Neural crest cell (in vitro differentiated cells): ENCODE measurements at places on chromosomes 7 and 10. TPM values are rescaled to one million over a fixed set of nuclear protein-coding genes. Genes with fewer than 3 reads are reported as not detected.

UFSP1 gene
- total RNA-seq, result 4.4 and 4.6 TPM in 2 replicates

DNA sequence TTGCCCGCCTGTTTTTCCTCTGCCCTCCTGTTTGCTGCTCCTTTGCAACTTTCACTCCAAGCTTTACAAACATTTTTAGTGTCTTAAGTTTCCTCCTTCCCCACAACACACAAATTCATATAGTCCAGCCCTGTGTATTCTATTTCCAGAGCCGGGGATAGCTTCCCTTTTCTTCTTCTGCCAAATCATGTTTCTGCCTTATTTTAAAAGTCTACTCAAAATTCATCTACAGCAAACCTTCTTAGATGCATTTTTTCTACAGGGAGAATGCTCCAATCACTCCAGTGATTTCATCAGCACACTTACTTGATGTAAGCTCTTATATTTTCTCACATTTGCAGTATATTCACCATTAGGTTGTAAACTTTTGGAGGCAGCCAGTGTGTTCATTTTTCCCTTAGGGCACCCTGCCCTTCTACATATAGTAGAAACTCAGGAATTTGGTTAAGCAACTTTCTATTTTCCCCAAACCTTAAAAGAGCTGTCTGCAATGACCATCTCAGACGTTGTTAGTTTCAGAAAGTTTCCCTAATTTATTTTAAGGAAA lies 12.4 kb upstream of the ACTA2 start:
- no peak for DNase-seq

DNA sequence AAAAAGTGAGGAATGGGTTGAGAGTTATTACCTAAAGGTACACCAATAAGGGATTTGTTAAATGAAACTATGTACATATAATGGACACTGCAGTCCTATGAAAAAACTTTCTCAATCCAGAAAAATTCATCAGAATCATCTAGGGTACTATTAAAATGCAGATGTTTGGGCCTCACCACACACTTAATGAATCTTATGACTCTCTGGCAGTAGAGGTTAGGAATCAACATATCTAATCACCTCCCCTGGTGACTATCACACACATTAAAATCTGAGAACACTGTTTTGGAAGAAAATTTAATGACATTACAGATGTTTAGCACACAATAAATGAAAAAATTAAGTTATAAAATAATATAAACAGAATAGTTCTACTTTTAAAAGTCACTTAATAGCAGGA lies 32.1 kb downstream of the BAZ1B start:
- no peak for DNase-seq

TMEM270 gene
- not detected in 2 replicates for total RNA-seq

- peak; percentile 44 for DNase-seq
These were observed at the start of gene TMEM178B for GRCh38 chr7:141073641-141074161. TSS of gene TMEM178B (plus strand) at chr7:141074064.

UNCX gene
- 2.4 and 2.7 TPM in 2 replicates for total RNA-seq

DNA sequence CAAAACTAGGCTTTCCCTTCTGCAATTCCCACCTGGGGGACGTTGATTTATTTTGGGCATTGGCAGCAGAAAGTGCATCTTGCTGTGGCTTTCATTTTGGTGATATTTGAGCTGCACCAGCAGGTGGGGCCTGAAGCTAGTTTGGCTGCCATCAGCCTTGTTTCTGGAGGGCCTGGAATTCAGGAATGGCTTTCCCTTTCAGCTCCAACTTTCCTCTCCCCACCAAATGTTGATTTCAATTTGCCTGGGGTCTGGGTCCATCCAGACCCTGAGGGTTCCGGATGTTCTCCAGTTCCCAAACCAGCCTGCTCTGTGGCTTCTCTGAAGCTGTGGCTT lies 640.4 kb downstream of the TYW1 start:
- no peak for DNase-seq

NPFFR1 gene
- not detected in 2 replicates for total RNA-seq

DNA sequence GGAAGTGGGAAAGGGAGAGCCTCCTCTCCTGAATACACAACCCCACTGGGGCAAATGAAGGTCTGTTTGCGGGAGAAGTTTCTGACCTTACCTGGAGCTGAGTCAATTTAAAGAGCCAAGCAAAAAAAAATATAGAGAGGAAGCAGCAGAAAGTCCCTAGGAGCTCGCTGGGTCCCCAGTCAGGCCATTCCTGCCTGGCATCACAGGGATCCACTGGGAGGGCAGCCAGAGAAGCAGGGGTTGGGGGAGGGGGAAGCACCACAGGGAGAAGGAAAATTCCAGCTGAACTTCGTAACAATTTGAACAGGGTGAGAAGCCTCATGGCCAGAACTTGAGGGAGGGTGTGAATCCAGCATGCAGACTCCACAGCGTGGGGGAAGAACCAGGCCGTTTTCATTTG lies 298.7 kb downstream of the LRRTM3 start:
- no peak for DNase-seq

DNA sequence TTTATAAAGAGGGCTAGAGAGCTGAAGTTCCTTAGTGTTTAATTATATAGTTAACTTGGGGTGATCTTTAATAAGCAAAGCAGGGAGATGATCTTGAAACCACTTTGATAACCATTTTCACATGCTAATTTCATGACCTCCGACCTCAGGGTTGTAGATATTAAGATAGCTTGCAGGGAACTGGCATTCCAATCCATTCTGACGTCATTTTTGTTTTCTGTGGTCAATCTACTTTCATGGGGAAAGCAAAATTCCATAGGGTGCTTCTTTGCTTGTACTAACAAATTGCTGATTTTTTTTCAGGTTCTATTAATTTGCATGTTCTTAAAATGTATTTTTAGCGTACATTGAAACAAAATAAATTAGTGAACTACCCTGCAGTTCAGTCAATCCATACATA lies 139.3 kb downstream of the CDCA7L start:
- DNase-seq, result no peak

- no peak for DNase-seq
These were observed 45.9 kb upstream of the PAPSS2 start for GRCh38 chr10:87613751-87614150.

- DNase-seq, result no peak
These were observed 759.6 kb downstream of the NXPH1 start for GRCh38 chr7:9192969-9193368.

HABP2 gene
- total RNA-seq, result not detected in 2 replicates

GRCh38 chr10:112304267-112304859 lies 21.2 kb downstream of the TECTB start:
- DNase-seq, result no peak

DNA sequence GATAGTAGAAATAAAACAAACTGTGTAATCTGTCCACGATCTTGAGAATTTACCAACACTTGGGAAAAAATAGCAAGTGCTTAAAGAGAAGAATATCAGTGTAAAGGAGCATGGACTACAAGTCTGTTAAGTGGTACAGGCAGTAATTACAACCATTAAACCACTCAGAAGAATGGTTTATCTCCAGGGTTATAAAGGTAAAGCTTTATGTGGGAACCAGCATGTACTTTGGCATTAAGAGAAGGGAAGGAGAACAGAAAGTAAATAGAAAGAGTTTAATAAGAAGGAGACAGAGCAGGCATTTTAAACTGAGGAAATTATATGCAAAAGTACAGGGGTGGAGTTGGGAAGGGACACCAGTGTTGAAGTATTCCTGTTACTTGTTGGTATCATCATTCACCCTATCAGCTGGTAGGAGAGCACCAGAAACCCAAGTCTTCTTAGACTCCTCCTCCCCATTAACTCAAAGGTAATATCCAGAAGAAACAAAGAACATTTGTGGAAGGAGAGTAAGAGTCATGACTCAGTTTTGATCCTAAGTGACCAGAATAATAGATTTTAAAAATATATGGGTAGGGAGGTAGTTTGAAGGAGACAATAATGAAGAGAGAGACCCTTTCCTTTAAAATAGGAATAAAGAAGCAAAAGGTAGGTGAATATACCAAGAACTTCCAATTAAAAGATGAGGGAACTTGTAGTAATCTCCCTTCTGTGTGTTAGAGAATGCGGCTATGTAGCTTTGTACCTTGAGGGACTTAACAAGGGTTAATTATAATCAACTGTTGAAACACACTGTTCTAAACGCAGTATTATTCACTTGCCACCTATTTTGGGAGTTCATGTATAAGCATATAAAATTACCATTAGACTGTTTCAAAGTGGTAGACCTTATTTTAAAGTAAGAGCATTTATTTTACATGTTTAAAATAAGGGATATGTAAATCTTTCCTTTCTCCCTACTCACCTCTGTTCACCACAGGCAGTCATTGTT lies 92.1 kb upstream of the STRIP2 start:
- no peak for DNase-seq

- DNase-seq, result no peak
These were observed 11.8 kb downstream of the MDFIC start for GRCh38 chr7:114933658-114934057.

- no peak for DNase-seq
These were observed 38.2 kb downstream of the GBF1 start for GRCh38 chr10:102283488-102283887.

ITGA8 gene
- 0.27 and 0.37 TPM in 2 replicates for total RNA-seq

GRCh38 chr10:132975831-132976682 lies 33.7 kb upstream of the CFAP46 start:
- DNase-seq, result no peak

CNNM1 gene
- 1.6 and 2.0 TPM in 2 replicates for total RNA-seq

- no peak for DNase-seq
These were observed 26.9 kb downstream of the MYPN start for GRCh38 chr10:68135922-68136792.

GRCh38 chr10:80649183-80649582 lies 111.5 kb downstream of the SH2D4B start:
- no peak for DNase-seq

OR2A12 gene
- total RNA-seq, result not detected in 2 replicates

SSBP1 gene
- total RNA-seq, result 159 and 163 TPM in 2 replicates

GRCh38 chr7:73606801-73607691 lies 17.3 kb downstream of the MLXIPL start:
- peak; percentile 89 for DNase-seq

DNA sequence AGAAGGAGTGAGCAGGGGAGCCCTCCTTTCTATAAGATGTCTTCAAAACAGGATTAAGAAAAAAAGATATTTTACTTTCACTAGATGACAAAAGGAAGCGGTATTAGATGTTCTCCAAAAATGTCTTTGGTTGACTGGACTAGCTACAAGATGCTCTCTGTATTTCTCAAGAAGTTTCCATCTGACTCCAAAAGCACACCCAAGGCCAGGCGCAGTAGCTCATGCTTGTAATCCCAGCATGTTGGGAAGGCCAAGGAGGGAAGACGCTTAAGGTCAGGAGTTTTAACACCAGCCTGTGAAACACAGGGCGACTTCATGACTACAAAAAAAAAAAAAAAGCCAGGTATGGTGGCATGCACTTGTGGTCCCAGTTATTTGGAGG lies 84.5 kb downstream of the PIP4K2A start:
- no peak for DNase-seq

- DNase-seq, result no peak
These were observed 60.8 kb upstream of the HECTD2 start for GRCh38 chr10:91349381-91349780.

DNA sequence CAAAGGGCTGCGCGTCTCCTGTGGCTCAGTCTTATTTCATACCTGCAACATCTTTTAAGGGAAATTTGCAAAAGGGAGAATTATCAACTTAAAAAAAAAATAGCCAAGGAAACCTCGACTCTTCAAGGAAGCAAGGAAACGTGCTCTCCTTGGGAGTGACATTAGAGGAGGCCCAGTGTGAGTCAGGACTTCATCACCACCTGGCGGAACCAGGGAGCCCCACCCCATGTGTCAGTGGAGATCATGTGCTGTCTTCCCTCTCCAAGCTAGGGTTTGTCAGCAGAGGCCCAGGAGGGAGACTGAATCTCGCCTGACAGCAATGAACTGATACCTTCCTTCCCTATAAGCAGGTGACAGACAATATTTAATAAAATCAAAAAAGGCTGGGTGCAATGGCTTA lies 28.9 kb downstream of the POR start:
- DNase-seq, result no peak

GRCh38 chr10:62554632-62555199 lies 180.5 kb downstream of the ZNF365 start:
- DNase-seq, result no peak

- no peak for DNase-seq
These were observed 1.3 kb downstream of the ARHGAP22 start for GRCh38 chr10:48603421-48604038.

- DNase-seq, result no peak
These were observed 243.0 kb upstream of the GRB10 start for GRCh38 chr7:51025668-51026067.

DNA sequence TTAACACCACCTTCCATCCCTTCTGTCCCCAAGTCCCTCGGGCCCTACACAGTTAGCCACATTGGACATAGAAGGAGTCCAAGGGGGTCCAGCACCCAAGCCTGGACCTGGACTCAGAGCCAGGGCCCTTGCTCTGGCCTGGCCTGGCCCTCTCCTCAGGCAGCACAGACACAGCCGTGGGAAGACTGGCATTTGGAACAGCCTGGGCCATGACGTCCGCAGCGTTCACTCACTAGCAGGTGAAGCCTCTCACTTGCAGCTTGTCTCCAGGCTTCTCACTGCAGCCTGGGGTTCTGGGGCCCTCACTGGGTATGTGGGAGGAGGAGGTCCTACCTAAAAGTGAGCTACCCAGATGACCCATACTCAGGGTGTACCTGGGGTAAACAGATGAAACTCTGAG lies 33.7 kb upstream of the AQP1 start:
- DNase-seq, result no peak

DNA sequence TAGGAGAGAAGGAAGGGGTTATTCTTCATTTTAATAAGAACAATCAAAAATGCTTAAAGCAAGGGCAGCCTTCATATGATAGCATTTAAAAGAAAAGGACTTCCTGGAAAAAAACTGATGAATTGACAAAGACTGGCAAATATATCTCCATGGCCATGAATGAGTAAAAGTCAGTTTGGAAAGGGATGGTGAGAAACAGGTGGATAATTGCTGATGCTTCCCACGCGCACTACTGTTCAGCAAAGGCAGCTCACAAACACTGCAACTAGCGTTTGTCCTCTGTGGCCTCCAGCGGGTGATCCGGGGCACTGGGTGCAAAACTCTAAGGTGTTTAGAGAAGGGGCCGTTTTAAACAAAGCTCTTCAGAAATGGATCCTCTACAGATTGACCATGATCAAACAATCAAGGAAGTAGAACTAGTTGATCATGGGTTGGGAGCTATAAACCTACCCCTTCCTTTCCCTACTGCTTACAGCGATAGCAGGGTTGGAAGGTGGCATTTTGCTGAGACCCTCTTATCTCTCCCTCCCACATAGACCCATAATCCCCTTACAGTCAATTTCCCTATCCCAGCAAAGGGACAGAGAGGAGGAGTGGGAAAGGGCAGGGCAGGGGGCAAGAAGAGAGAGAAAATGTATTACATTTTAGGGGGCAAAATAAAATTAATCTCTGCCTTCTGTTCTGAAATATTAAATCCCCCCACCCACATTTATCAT lies 53.8 kb downstream of the SMURF1 start:
- no peak for DNase-seq

GRCh38 chr10:97277551-97277950 lies 14.9 kb downstream of the ARHGAP19 start:
- DNase-seq, result no peak

GRCh38 chr10:6236349-6237198 lies 33.8 kb downstream of the PFKFB3 start:
- DNase-seq, result no peak

DNA sequence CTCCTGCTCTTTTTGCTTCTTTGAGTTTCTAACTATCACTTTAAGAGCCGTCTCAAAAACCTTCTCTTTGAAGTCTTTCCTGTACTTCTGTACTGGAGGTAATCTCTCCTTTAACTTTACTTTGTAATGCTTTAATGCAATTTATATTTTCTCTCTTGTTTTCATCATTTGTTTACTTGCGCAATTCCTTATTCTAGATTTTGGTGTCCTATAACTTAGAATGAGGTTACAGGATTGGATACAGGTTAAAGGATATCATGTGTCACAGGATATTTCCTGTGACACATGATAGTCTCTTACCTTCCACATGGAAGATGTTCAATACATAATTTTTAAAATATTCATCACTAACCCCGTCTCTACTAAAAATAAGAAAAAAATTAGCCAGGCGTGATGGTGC lies 42.4 kb upstream of the CPN1 start:
- no peak for DNase-seq

KIF11 gene
- 70.8 and 71.5 TPM in 2 replicates for total RNA-seq
